ENCODE measurements at places on chromosomes 5 and 9.

- no peak for DNase-seq
These were observed 26.1 kb downstream of the TNIP1 start for GRCh38 chr5:151054709-151055108.

DNA sequence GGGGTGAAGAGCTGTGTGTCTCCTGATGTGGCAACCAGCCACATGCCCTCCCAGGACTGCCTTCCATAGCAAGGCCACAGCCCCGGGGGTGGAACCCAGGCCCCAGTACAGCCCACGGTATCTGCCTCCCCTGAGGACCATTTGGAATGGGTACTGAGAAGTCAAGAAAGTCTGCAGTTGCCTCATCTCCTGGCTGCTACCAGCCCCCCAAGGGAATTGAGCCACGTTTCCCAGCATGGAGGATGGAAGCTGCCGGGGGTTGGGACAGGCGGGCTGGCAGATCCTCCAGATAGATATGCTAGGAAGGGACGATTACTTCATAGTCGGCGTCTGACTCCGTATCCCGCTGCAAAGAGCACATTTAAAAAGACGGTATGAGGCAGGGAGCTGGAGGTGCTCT is 5.5 kb upstream of the DMRT2 start:
- DNase-seq = no peak

GRCh38 chr5:143128412-143129071 is 274.9 kb downstream of the NR3C1 start:
- DNase-seq = no peak

DNA sequence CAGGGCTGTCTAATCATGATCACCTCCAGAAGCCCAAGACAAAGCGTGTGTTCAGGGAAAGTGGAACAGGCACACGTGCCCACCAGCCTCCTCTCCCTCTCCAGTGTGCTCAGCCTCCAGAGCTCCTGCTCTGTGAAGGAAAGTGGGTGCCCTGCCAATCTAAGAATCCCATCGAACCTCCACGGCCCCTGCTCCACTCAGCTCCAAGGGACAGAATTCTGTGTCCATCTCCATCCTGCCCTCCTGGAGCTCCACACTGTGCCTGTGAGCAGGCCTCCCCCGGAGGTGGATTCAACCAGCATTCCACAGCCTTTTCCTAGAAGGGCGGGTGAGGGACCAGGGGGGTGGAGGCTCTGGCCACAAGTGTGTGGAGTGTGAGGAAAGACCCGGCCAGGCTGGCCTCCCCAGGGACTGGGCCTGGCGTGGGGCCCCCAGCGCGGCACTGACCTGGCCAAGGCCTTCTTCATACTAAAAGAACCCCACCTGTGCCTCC is 6.0 kb downstream of the EEIG1 start:
- peak; percentile 86 for DNase-seq

GRCh38 chr5:153968761-153969562 is 69.7 kb downstream of the FAM114A2 start:
- no peak for DNase-seq

- DNase-seq = no peak
These were observed 1691.5 kb downstream of the MAT2B start for GRCh38 chr5:165196961-165197360.

DNA sequence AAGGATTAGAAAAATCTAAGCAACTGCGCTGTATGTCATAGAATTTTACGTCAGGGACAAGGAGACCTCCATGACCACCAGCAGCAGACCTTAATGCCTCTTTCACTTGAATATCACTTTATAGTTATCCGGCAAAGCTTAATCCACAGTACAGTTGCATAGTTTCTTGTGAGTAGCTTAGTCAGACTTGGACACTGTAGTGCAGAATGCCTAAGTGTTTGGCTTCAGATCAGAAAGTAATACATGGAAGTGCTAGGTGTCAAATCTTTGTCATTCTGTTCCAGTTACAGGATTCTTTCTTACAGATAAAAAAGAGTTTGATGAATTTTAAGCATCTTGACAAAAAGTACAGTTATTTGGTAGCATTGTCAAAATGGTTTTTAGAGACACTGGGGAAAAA is 239.9 kb upstream of the PAPPA start:
- no peak for DNase-seq
